SJSA1 (cell line): ENCODE measurements at places on chromosomes 13 and 19.

GRCh38 chr13:112768795-112769481, 79.1 kb downstream of the ATP11A start:
- H3K4me3 ChIP-seq = no peak overlapping the region
- no peaks in the 10 kb centered on the region for H3K27me3 ChIP-seq
- H3K27ac ChIP-seq = no peak overlapping the region
- H3K4me1 ChIP-seq = no peaks in the 10 kb centered on the region

DNA sequence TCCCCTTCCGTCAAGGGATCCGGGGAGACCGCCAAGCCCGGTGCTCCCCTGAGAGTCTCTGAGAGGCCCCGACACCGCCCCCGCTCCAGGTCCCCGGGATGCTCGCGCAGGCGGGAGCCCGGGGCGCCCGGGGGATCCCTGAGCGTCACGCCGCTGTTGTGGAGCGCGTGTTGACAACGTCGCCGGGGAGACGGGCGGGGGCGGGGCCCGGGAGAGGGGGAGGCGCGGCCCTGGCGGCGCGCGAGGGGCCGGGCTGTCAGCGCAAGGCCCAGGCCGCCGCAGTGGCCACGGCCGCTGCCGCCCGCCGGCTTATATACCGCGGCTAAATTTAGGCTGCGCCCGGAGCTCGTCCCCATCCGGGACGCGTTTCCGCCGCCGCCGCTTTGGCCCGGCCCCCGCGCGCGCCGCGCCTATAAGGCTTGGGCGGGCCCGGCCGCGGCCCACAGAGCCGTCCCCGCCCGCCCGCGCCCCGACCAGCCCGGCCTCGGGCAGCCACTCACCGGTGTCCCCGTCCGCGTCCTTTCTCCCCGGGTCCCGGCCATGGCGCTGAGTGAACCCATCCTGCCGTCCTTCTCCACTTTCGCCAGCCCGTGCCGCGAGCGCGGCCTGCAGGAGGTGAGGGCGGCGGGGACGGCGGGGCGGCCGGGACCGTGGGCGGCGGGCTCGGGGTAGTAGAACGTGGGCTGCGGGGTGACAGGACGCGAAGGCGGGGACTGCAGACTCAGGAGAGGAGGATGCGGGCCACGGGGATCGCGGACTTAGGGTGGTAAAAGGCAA, at the start of gene KLF2:
TSS of gene KLF2 (plus strand) at position 443 of the 777 bp plus-strand sequence. CDS start at position 541, 98 bp downstream.
- peak within 1 kb of the TSS; percentile 93 for H3K27ac ChIP-seq
- H3K27me3 ChIP-seq = 0 out of 2 replicates have a peak, but pooled peaks cover 3% of the 10 kb centered on the region
- peak within 1 kb of the TSS; percentile 97 for H3K4me3 ChIP-seq
- DNase-seq = peak; percentile 85

- H3K36me3 ChIP-seq = no peaks in the 10 kb centered on the region
- H3K4me1 ChIP-seq = no peaks in the 10 kb centered on the region
- H3K27ac ChIP-seq = no peak overlapping the region
- H3K4me3 ChIP-seq = no peak overlapping the region
- H3K27me3 ChIP-seq = no peaks in the 10 kb centered on the region
These were observed 801.0 kb downstream of the PCDH9 start for GRCh38 chr13:66429156-66429555.

- no peak for DNase-seq
- peaks cover 7% of the 10 kb centered on the region; the same call in 1 of the 2 replicates for H3K36me3 ChIP-seq
- H3K27me3 ChIP-seq = no peaks in the 10 kb centered on the region
- H3K4me1 ChIP-seq = no peaks in the 10 kb centered on the region
- no peak overlapping the region for H3K27ac ChIP-seq
These were observed 120.5 kb downstream of the DIAPH3 start for GRCh38 chr13:60043262-60043661.

DNA sequence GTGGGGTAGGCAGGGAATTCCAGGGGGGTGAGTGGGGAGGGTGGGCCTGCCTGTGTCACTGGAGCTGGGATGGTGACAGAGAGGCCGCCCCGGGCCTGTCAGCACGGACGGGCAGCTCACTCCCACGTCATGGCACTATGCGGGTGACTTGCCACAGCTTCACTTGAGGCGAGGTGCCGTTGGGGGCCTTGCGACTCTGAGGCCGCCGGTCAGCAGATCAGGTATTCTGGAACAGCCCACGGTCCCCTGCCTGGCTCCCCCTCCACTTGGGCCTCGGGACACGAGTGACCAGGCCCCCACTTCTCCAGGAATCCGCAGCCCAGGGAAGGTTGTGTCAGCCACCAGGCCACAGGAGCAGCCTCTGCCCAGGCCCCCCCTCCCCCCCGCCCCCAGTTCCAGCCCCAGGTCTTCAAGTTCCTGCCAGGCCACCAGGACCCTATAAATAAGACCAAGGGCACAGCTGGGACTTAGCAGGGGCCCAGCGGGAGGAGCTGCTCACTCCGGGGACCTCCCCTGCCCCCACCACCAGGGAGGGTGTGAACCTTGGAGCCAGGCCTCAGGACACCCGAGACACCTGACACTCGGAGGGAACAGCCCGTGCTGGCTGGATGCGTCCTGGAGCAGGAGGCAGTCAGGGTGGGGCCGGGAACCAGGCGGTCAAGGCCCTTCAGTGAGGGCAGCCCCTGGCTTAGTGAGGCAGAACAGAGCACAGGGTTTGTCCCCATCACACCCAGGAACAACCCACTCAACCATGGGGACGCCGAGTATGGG, 2.7 kb upstream of the MIDN start:
- no peak overlapping the region for H3K4me3 ChIP-seq
- H3K27ac ChIP-seq = no peak overlapping the region
- no peaks in the 10 kb centered on the region for H3K27me3 ChIP-seq
- H3K4me1 ChIP-seq = peaks cover 56% of the 10 kb centered on the region
- peaks cover 43% of the 10 kb centered on the region for H3K36me3 ChIP-seq
- no peak for DNase-seq

DNA sequence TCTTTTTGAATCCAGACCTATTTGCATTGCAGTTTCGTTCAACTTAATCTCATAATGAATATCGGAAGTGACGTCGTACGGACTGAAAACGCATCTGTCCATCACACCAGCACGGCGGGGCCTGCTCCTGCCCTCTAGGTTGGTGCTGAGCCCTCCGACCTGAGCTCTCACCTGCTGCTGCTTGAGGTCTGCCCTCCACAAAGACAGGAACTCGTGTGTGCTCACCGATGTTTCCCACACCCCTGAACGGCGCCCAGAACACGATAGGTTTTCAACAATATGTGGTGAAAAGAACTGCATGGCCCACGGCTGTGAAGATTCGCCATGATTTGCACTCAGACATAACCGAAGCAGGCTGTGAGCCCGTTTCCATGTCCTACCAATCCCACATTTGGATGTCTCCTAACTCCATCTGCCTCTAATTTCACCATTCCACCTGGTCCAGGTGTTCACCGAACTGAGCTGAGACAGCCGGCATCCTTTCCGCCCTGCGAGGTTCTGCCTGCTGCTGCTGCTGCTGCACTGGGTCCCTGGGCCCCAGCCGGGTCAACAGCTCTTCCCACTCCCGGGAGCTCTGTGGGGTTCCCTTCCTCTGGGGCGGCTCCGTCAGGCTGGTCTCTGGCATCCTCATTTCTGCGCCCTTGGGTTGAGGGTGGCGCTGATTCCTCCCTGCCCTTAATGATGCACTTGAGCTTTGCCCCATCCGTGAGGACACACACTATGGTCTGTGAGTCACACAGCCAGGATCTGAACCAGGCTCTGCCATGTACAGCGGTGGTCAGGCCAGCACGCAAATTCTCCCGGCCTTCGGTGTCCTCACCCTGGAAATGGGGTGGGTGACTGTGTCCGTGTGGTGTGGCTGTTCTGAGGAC, 20.9 kb downstream of the GRTP1 start:
- no peaks in the 10 kb centered on the region for H3K27me3 ChIP-seq
- no peak overlapping the region for H3K27ac ChIP-seq
- no peaks in the 10 kb centered on the region for H3K36me3 ChIP-seq

- DNase-seq = no peak
- no peak overlapping the region for H3K27ac ChIP-seq
- no peaks in the 10 kb centered on the region for H3K27me3 ChIP-seq
- H3K4me1 ChIP-seq = no peaks in the 10 kb centered on the region
These were observed 32.2 kb downstream of the GP6 start for GRCh38 chr19:55005684-55006488.

- H3K36me3 ChIP-seq = no peaks in the 10 kb centered on the region
- peaks cover 14% of the 10 kb centered on the region for H3K4me1 ChIP-seq
- no peak overlapping the region for H3K27ac ChIP-seq
- DNase-seq = no peak
- H3K27me3 ChIP-seq = no peaks in the 10 kb centered on the region
These were observed 38.3 kb downstream of the ABCC4 start for GRCh38 chr13:95262837-95263384.

DNA sequence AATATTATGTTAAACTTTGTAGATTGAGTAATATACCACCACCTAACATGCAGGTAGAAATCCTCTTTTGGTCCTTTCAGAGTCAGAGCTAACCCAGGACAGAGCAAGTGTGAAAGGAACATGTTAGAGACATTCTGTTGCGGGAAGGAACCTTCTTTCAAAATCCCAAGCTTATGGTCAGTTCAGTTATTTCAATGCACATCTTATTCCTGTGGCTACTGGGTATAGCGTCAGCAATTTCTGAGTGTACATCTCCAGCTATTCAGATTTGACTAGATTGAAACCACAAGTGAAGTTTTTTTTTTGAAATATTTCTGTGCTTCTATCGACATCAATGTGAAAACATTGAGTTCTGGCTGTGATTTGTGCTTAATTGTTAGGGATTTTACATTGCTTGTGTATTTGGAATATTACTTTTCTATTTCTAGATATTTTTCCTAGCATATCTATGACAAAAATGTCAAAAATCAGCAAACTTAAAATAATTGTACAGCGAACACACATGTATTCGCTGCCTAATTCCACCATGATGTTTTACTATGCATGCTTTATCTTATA, 165.3 kb downstream of the LMO7 start:
- no peaks in the 10 kb centered on the region for H3K27me3 ChIP-seq
- no peak for DNase-seq
- peaks cover 11% of the 10 kb centered on the region for H3K4me1 ChIP-seq
- H3K36me3 ChIP-seq = peaks cover 69% of the 10 kb centered on the region
- no peak overlapping the region for H3K4me3 ChIP-seq

DNA sequence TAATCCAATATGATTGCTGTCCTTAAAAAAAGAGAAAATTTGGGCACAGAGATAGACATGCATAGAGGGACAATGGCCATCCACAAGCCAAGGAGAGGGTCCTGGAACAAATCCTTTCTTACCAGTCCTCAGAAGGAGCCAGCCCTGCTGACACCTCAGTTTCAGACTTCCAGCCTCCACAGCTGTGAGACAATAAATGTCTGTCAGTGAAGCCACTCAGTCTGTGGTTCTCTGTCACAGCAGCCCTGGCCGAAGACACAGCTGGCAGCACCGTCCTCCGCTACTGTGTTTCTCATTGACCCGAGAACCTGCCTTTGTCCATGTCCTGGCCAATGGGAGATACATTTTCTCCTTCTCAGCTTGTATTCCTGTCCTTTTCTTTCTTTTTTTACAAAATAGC, 207.9 kb downstream of the TM9SF2 start:
- H3K27ac ChIP-seq = no peak overlapping the region
- H3K4me3 ChIP-seq = no peak overlapping the region
- no peaks in the 10 kb centered on the region for H3K36me3 ChIP-seq
- H3K27me3 ChIP-seq = peaks cover 42% of the 10 kb centered on the region
- no peak for DNase-seq

- DNase-seq = no peak
- no peaks in the 10 kb centered on the region for H3K27me3 ChIP-seq
- H3K36me3 ChIP-seq = no peaks in the 10 kb centered on the region
These were observed 251.3 kb upstream of the ATXN8OS start for GRCh38 chr13:69856331-69856730.

GRCh38 chr13:27559719-27560118, 60.6 kb downstream of the LNX2 start:
- DNase-seq = no peak
- H3K4me3 ChIP-seq = no peak overlapping the region
- H3K4me1 ChIP-seq = no peaks in the 10 kb centered on the region
- no peaks in the 10 kb centered on the region for H3K27me3 ChIP-seq
- no peak overlapping the region for H3K27ac ChIP-seq
- H3K36me3 ChIP-seq = no peaks in the 10 kb centered on the region

DNA sequence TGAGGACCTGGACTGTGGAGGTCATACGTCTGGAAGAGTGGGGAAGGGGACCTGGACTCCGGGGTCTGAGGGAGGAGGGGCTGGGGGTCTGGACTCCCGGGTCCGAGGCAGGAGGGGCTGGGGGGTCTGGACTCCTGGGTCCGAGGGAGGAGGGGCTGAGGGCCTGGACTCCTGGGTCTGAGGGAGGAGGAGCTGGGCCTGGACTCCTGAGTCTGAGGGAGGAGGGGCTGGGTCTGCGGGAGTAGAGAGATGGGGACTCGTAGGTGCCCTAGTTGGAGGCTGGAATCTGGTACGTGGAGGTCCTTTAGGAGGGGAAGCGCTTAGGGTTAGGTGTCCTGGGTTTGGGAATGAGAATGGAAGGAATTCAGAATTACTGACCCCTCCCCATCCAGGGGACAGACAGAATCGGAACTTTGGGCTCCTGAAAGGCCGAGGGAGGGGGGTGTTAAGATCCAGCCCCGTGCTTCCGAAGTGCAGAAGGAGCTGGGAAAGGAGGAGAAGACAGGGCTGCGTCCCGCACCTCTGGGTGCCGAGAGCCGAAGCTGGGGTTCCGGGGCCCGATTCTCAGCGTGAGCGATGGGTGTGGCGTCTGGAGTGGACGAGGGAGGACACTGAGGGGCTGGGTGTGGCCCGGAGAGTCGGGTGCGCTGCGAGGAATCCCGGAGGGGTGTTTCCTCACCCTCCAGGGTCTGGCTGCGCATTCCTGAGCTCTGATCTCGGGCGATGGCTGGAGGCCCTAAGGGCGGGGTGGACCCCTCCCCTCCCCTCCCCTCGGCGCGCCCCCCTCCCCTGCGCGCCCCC, 608 bp downstream of the MYADM start:
- peaks cover 45% of the 10 kb centered on the region for H3K36me3 ChIP-seq
- no peaks in the 10 kb centered on the region for H3K27me3 ChIP-seq
- DNase-seq = peak; percentile 84
- peak overlapping the region; percentile 62 for H3K4me3 ChIP-seq
